T-helper 22 cell (primary cell): ENCODE measurements at places on chromosomes 2 and 18.
A peak's percentile ranks its signal among the peaks of the same experiment; 100 is the strongest.

- no peak for DNase-seq
These were observed 360.0 kb downstream of the PTPRM start for GRCh38 chr18:7927119-7927518.

- no peak for DNase-seq
These were observed 779 bp upstream of the LYPD6 start for GRCh38 chr2:149329489-149330126.

DNA sequence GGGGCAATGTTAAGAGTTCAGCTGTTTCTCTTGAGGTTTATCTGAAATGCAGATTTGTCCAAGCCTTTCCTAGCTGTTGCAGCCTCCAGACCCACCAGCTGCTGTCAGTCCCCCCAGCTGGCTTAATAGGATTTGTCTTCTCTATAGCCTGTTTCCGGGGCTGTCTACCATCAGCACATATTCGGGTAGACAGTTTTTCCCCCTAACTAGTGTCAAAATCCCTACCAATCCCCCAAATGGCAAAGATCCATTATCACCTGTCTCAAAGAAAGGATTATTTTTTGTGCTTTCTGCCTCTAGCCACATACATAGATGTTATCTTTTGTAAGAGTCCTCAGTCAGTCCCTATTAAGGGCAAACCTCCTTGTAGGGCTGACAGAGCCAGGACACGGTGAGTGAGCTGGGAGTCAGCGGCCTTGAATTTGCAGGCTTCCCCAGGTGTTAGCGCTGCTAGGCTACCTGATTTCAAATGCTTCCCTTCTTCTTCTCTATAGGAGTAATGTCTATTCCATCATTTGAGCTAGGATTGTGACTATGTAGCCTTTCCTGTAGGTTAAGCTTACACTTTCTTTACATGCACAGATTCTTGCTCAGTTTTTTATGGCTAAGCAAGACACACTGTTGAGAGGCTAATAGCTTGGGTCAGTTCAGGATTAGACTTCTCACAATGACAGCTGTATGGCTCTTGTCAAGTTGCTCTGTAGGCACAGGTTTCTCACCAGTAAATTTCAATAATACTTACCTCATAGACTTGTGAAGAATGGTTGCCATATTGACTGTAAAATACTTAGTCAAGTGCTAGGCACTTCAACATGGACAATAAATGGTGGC lies 171.1 kb upstream of the UNC80 start:
- DNase-seq, result no peak

DNA sequence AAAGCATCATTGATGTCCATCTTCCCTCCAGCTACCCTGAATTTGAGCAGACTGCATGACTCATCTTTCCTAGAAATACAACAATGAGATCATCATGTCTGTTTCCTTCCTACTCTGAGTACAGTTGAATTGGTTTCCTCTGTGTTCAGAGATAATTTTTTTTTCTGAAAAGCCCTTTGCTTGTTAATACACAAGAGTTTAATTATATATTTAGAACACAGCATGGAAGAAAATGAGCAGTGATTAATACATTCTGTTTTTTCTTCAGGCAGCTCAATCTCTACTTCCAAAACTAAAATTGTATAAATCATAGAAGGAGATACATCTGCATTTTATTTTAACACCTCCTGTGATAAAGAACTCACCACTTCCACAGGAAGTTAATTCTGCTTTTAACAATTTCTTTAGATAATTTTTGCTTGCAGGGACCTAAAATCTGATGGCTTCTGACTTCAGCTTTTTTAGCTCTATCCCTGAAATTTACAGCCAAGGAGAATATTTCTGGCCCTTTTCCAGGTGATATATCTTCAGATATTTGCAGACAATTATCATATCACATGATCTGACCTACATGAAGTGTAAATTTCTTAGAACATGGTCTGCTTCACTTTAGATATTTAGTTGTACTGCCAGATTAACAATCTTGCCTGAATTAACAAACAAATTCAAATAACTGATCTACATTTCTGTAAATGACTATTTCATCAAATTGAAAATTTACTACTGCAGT lies 249.0 kb downstream of the TRIB2 start:
- no peak for DNase-seq

- no peak for DNase-seq
These were observed 17.4 kb upstream of the ANKRD53 start for GRCh38 chr2:70960833-70961647.

DNA sequence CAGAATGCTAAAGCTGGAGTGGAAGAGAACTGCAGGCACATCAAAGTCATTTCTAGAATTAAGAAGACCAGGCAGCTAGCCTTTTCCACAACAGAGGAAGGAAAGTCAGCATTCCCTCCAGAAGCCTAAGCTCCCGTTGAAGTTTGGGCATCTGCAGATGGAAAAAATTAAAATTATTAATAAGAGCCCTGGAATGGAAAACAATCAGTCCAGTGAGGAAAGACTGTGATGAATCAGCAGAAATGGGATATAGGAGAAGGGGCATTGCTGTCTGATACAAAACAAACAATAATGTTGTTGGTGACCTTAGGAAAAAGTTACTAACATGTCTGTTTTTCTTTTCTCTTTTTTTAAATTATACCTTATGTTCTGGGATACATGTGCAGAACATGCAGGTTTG lies 450.7 kb upstream of the SLC14A2 start:
- DNase-seq, result no peak

GRCh38 chr2:8380566-8380965 lies 301.3 kb upstream of the ID2 start:
- no peak for DNase-seq

DNA sequence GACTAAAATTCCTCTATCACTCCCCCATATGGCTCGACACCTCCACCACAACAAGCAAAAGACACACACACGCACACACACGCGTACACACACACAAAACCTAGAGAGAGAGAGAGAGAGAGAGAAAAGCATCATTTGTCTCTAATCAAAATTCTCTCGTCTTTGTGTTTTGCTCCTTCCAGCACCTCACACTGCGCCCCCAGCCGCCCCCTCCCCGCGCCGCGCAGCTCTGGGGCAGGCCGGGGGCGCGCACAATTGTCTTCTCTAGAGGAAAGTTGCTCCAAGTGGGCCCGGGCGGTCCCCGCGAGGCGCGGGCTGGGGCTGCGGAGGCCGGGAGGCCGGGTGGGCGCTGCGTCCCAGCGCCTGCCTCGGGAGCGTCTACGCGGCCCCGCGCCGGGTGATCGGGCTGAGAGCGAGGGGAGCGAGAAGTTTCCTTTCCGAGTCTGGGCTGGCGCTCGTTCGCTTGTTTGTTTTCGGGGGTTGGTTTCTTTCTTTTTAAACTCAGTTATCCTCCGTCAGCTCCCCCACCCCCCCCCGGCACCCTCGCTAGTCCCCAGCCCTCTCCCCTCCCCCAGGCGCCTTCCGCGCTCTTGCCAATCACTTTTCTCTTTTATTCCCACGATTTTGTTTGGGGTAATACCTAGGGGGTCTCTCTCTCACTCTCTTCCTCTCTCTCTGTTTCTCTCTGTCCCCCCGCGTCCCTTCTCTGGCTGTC lies 4.1 kb downstream of the ZEB2 start:
- no peak for DNase-seq

- no peak for DNase-seq
These were observed 158.6 kb downstream of the CTIF start for GRCh38 chr18:48697441-48697840.

DNA sequence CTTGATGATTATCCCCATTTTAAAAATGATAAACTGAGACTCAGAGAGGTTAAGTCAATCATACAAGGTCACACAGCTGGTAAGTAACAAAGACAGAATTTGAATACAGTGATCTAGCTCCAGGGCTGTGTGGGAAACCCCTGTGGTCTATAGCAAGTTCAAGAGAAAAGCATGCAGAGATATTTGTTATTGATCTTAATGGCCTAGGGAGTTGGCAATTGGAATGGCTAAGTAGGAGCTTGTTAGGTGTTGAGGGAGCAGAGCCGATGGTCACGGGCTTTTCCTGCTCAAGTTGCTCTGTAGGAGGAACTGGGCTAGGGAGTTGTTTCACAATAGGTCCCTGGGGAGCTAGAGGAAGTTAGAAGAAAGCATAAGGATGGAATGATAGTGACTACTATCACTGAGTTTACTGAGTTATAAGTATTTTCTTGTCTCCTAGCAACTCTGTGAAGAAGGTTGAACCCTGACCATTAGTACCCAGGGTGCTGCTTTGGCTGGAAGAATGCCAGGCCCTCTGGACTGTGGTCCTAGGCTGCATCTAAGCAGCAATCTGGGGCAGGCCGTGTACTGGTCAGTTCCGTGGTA lies 30.0 kb downstream of the RNF125 start:
- no peak for DNase-seq

- no peak for DNase-seq
These were observed 81.5 kb downstream of the AFF3 start for GRCh38 chr2:100060875-100061274.

GRCh38 chr18:54684784-54685183 lies 93.7 kb downstream of the DYNAP start:
- no peak for DNase-seq

DNA sequence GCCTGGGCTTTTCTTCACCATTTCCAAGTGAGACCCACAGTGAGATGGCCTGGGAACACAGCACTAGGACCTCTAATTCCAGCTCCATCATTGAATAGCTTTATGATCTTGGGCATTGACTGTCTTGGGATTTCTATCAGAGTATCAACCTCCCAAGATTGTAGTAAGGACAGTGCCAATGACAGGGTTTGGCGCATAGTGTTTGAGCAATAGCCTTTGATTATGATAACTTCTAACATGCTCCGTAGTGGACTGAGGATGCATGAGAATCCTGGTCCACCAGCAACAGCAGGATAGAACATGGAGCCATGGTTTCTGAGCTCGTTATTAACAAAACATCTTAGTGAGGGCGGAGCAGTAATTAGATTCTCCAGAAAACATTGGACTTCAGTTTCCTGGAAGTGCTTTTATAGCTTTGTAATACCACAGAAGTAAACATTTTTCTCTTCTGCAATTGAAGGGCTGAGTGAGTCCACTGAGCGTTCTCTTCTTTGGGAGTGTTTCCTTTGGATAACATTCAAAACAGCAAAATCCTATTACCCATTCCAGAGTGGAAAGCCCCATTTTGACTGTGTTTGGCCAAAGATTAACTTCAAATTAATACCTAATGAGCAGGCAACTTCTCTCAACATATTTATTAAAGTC lies 63.7 kb downstream of the IL1R2 start:
- DNase-seq, result no peak

DNA sequence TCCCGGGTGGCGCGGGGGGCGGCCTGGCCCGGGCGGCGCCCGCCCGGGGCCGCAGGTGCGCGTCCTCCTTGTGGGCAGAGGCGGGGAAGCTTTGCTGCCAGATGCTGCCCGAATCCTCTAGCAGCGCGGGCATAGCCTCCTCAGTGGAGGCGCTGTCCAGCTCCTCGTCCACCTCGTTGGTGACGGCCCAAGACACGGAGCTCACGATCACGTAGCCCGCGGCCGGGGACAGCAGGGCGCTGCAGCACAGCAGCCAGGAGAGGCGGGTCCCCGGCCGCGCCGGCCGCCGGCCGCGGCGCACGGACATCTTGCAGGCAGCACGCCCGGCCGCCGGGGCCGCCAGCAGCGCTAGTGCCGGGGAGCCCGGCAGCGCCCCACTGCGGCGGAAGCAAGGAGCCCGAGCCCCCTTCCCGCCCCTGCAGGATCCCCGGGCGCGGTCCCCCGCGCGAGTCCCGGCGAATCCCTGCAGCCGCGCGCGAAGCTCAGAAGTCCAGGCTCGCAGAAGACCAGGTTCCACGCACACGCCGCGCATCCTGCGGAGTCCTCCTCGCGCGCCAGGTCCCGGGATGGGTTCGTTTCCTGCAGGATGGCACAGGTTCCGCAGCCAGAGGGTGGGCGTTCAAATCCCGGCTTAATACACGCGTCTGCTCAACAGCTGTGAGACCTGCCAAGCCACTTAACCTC lies at the start of gene CREG2:
TSS of gene CREG2 (minus strand) at position 353 of the 684 bp plus-strand sequence. CDS start at position 307, 46 bp downstream.
- peak; percentile 39 for DNase-seq

- no peak for DNase-seq
These were observed 180.2 kb upstream of the TWIST2 start for GRCh38 chr2:238667639-238668038.

DNA sequence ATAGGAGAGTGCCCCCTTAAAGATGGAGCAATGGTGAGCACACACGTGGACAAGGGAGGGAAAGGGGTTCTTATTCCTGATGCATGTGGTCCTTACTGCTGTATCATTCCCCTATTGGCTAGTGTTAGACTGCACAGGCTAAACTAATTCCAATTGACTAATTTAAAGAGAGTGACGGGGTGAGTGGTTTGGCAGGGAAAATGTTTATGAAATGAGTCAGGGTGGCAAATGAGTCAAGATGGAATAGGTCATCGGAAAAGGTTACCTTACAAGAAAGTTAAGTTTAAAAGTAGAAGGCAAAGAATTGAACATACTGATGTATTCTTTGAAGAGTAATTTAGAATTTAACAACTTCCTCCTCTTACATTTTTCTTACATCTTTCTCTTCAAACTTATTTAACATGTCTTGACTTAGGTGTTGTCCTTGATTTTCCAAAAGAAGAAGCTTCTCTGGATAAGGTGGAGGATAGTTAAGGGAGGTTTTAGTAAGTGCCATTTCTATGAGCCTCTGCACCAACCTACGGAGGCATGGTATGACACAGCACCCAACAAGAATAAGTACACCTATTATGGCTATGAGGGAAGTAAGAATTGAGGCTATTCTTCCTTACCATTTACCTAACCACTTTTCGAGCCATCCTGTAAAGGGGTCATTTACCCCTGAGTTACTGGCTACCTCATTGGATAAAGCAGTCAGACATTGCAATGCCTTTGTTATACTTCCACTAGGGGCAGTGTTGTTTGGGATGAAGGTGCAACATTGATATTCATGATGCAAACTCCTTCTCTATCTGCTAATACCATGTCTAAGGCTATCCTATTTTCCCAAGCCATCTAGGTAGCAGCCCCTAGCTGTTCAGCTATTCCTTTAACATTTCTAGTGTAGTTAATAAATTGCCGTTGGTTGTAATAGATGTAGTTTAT lies 1345.8 kb upstream of the LRRTM1 start:
- DNase-seq, result no peak

GRCh38 chr18:45384137-45384961 lies 230.9 kb upstream of the SLC14A2 start:
- DNase-seq, result no peak

- DNase-seq, result no peak
These were observed 44.4 kb upstream of the NRP2 start for GRCh38 chr2:205637779-205638503.

DNA sequence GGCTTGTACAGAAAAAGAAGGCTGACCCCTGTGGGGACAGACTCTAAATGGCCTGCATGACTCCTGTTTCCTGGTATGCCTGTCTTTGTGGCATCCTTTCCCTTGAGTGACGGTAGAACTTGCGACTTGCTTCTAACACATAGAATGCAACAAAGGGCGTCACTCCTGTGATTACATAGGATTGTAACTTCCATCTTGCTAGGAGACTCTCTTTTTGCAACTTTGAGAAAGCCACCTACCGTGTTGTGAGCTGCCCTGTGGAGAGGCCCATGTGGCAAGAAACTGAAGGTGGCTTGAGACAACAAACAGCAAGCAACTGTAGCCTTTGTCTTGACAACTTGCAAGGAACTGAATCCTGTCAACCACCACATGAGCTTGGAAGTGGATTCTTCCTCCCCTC lies 46.5 kb downstream of the THNSL2 start:
- no peak for DNase-seq

- no peak for DNase-seq
These were observed 173.8 kb upstream of the BCL2L11 start for GRCh38 chr2:110946902-110947301.

GRCh38 chr2:222610746-222611145 lies 45.1 kb downstream of the FARSB start:
- DNase-seq, result no peak

- DNase-seq, result no peak
These were observed 368 bp downstream of the TMEFF2 start for GRCh38 chr2:192194265-192194865.

- no peak for DNase-seq
These were observed 106.0 kb downstream of the CYP26B1 start for GRCh38 chr2:72041638-72042111.
